ENCODE measurements at places on chromosomes 6 and 20.

DNA sequence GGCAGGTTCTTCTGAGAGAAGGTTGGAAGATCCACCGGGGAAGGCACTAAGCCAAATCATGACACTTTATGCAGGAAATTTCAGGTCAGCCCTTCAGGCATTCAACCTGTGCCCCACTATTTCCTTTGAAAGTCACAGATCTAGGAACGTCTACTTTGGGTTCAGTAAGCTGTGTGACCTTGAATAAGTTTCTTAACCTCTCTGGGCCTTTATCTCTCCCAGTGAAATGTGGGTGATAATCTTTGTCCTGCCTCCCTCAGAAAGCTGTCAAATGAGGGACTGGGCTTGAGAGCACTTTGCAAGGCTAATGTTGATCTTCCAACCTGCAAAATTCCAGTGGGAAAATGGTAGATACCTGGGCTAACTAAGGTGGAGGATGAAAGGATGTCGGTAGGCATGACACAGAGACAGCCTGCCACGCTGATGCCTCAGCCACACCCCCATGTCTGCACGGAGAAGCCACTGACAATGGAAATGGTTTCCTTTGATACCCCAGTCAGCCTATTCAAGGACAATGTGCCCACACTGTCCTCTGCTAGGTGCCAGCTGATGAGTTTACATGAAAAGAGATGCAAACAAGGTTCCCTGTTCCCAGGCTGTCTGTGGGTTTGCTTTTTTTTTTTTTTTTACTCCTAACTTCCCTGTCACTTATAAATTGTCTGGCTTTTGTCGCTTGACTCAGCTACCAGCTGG, 9.3 kb downstream of the BNIP5 start:
- DNase-seq, result no peak

DNA sequence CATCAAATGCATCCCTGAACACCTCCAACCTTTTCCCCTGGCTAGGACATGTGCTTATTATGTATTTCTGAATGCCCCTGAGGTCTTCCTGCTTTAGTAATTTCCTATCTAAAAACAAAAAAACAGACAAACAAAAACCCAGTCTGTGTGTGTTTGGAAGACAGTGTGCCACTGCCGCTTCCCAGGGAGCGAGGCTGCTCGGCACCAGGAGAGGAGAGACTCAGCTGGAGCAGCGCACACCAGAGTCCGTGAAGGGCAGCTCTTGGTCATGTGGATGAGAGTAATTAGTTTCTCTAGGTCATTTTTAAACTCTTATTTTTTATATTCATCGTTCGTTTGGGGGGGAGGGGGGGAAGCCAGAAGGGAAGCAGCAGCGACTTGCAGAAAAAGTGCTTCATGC, 10.0 kb upstream of the ANKRD60 start:
- no peak for DNase-seq

DNA sequence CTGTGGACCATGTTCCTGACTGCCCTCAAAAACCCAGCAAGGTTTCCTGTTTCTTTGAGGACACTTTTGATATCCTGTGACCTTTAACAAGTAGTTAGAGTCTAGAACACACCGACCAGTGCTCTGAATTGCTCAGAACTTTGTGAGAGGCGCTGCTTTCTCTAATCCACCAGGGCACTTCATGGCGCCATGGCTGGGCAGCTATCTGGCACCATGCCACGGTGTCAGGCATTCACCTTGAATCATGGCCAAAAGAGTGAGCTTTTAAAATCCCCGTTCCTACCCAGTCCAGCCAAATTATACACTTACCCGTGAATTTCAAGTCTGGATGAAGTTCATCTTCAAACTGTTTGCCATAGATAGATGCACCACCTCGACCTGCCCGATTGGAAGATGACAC, 17.0 kb upstream of the CPNE5 start:
- DNase-seq, result no peak

GRCh38 chr6:169131390-169131789, 122.3 kb downstream of the THBS2 start:
- no peak for DNase-seq

- DNase-seq, result peak; percentile 60
Observed at GRCh38 chr20:3563133-3563532, 92.3 kb downstream of the ATRN start.

DNA sequence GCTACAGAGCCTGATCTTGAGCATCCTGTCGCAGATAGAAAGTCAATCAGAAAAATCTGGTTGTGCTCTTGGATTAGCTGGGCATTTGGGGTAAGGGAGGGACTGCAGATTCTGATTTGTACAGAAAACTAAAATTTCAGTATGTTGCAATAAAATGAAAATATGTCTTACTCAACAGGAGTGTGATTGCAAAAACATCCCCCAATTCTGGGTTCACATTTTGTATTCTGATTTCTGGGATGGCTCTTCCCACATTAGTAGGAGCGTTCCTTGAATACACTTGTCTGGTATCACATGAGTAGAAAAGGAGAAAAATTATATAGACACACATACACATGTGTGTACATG, 40.5 kb downstream of the PANK2 start:
- DNase-seq, result no peak

DNA sequence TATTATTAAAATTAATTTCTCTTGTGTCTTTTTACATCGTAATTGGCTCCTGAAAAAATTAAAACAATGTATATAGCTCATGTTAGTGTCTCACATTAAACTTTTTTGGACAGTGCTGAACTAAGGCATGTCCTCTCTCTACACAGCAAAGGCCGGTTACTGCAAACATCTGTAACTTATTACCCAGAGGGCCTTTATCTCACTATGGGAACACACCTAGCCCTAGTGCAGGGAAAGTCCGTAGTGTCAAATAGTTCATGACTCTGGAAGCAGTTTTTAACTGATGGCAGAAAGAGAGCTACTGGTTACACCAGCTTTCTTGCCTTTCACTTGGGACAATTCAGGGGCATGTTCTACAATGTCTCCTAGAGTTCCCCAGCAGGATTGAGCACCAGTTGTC, 82.2 kb downstream of the PAK5 start:
- no peak for DNase-seq

DNA sequence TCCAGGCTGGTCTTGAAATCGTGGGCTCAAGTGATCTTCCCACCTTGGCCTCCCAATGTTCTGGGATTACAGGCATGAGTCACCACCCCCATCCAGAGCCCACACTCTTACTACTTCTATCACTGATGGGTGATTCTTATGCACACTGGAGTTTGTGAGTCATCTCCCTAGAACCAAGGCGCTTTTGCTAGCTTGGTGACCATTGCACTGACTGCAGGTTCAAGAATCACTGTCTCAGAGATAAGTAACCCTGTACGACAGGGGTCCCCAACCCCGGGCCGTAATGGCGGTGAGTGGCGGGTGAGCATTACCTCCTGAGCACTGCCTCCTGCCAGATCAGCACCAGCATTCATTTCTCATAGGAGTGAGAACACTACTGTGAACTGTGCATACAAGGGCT, 118.8 kb downstream of the MAP3K7 start:
- peak; percentile 49 for DNase-seq

- no peak for DNase-seq
Observed at GRCh38 chr6:17716221-17716620, 9.5 kb upstream of the NUP153 start.

- DNase-seq, result no peak
Observed at GRCh38 chr6:46190889-46191288, 20.1 kb upstream of the ENPP5 start.

GRCh38 chr6:69422020-69422419, 374.8 kb downstream of the LMBRD1 start:
- DNase-seq, result no peak

DNA sequence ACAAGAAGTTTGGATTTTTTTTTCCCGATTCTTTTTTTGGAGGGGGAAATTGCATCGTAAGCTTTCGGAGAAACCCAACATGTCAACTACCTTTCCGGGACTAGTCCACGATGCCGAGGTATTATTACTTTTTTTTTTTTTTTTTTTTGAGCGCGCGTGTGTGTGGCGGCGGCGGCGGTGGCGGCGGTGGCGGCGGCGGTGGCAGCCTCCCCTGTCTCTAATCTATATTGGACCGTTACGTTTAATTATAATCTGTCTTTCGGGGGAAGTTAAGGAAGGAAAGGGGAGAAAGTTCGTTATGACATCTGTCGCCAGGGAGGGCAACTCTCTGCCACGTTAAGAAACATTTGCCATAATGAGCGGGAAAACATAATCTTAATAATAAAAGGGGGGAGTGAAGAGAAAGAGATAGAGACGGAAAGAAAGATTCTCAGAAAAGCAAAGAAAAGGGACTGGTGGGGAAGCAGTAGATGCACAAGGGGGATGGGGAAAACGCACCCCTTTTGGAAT, 706 bp downstream of the TFAP2D start:
- DNase-seq, result no peak

DNA sequence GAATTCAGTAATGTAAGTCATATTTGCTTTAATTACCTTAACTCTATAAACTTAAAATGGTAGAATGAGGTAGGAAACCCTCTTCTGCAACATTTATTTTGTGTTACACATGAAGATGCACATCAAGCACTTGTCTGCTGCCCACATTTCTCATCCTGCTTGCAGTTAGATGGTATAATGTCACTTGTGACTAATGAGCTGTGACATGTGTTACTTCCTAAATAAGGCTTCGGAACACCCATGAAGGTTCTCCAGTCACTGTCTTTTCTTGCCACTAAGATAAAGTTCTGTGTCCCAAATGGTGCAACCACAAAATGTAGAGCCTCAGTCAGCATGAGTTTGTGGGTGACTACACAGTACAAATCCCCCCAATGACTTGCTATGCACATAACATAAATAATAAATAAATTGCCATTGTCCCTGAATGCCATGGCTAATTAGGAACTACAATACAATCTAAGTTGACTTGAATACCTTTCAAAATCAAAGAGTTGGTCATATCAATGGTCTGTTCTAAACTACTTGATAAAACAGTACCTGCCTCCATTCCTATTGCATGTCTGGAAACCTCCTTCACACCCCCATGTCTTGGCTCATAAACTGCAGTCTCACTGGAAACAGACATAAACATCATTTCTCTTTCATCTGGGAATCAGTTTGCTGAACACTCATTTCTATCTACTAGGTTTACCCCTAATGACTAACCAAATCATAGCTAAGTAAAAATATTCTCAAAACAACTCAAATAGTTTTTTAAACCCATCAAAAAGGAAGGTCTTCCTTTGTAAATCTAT, 157.2 kb downstream of the PTPRK start:
- DNase-seq, result no peak

GRCh38 chr6:22306741-22307466, 10.1 kb upstream of the PRL start:
- DNase-seq, result no peak

GRCh38 chr20:45315672-45316071, 7.6 kb upstream of the MATN4 start:
- no peak for DNase-seq

- DNase-seq, result peak; percentile 18
Observed at GRCh38 chr6:45423111-45423823, 45.5 kb upstream of the SUPT3H start.

GRCh38 chr20:53774461-53775203, 181.0 kb upstream of the ZNF217 start:
- DNase-seq, result peak; percentile 97

DNA sequence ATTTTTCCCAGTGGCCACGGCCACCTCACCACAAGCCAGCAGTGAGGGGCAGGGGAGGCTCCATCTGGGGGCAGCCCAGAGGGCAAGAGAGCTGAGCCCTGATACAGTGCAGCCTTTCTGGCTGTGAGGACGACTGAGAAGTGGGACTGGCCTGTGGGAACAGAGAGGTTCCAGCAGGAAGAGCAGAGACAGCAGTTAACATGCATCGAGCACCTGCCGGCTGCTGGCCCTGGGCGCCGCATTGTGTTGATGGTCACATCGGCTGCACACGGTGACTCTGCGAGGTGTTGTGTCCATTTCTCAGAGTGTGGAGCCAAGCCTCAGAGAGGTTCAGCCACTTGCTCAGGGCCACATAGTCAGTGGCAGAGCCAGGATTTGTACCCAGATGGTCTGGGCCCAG, 9.8 kb downstream of the FOXS1 start:
- no peak for DNase-seq

DNA sequence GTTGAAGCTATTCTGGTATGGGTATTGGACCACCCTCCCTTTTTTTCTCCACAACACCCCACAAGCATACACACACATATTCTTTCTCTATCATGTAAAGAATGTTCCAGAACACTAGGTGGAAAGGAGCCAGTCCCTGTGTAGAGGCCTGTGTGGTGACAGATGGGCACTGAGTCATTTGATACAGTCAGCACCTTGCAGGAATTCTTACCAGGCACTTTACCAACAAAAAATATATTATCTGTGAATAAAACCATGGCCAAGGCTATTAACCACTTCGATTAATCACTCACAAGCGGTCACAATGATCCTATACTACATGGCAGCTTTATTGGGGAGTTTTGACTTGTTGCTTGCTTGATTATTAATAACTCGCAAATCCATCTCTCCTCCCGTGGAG, 149.5 kb downstream of the BFSP1 start:
- DNase-seq, result no peak

DNA sequence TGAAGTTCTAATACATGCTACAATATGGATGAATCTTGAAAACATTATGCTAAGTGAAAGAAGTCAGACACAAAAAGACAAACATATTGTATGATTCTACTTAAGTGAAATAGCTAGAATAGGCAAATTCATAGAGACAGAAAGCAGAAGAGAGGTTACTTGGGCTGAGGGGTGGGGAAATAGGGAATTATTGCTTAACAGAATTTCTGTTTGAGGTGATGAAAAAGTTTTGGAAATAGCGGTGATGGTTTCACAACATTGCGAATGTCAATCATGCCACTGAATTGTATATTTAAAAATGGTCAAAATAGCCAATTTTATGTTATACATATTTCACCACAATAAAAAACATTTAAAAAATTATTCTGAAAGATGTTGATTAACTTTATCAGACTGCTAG, 6.1 kb downstream of the SLC26A8 start:
- no peak for DNase-seq

DNA sequence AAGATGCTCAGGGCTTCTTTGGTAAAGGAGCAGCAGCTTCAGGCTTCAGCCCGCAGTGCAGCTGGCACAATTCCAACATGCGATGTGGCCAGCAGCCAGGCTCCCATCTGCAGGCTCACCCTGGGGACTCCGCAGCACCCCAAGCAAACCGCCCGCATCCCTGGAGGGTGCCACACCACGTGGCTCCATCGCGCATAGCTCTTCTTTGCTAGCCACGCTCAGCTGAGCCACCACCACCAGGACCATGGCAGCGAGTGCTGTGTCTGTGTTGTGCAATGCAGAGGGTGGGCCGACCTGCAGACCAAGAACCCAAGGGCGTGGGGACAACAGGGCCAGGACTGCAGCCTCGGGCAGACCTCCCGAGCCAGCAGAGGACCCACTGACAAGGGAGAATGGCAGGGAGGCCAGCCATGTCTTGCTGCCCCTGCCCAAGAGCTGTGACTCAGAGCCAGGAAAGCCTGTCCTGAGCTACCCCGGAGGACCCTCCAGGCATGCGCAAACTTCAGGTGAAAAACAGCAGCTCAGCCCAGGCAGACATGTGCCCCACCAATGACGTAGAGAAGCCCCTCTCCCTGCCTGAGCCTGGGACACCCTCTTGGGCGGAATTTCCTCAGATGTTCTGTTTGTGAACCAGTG, 87.8 kb downstream of the GINS1 start:
- DNase-seq, result no peak

- no peak for DNase-seq
Observed at GRCh38 chr20:13844296-13844695, 59.5 kb downstream of the NDUFAF5 start.
